ENCODE measurements at places on chromosomes 16 and 17. TPM values are rescaled to one million over a fixed set of nuclear protein-coding genes. Genes with fewer than 3 reads are reported as not detected.

GPR179 gene
- total RNA-seq = 0.97 TPM

DBF4B gene
- total RNA-seq = 16.4 TPM

DNA sequence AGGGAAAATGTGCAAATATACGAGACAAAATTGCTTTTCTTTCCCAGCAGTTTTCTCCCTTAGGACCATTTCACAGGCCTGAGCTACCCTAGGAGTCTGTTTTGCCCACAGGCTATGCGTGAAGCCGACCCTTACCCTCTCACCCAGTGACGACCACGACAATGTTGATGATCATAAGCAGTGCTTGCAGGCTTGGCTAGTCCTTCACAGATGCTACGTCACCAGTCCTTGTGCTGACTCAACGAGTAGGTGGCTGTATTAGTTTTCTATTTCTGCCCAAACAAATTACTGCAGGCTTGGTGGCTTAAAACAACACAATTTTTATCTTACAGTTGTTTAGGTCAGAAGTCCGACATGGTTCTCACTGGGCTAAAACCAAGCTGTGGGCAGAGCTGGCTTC lies 574.6 kb upstream of the HSBP1 start:
- DNase-seq = no peak

- no peak for DNase-seq
Measured at GRCh38 chr17:73214008-73214407, 21.2 kb downstream of the COG1 start.

DNA sequence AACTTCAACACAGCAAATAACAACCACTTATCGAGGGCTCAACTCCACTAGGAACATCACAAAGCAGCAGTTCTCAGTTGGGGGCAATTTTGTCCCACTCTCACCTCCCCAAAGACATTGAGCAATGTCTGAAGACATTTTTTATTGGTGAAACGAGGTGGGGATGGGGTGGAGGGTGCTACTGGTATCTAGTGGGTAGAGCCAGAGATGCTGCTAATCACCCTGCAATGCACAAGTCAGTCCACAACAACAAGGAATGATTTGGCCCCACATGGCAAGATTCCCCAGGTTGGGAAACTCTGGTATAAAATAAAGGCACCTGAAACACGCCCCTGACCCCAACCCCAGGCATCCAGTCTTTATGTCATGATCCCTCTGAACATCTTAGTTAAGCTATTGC lies 33.3 kb downstream of the TLE7 start:
- no peak for DNase-seq

Data from endothelial cell (in vitro differentiated cells).